ENCODE measurements at places on chromosomes 1 and 21.

GRCh38 chr21:14875704-14876523 is 188.9 kb downstream of the NRIP1 start:
- DNase-seq: no peak

GRCh38 chr1:150365941-150366340 is 2.0 kb downstream of the RPRD2 start:
- no peak for DNase-seq

- no peak for DNase-seq
Observed at GRCh38 chr1:20328201-20328600, 37.5 kb downstream of the VWA5B1 start.

GRCh38 chr21:36756527-36756926 is 57.6 kb downstream of the SIM2 start:
- no peak for DNase-seq

Data from hypothalamus (tissue), 51 donors.